ENCODE measurements at places on chromosomes 3 and 15.

- no peak for DNase-seq
Measured at GRCh38 chr3:40753291-40753770, 228.6 kb downstream of the ZNF621 start.

DNA sequence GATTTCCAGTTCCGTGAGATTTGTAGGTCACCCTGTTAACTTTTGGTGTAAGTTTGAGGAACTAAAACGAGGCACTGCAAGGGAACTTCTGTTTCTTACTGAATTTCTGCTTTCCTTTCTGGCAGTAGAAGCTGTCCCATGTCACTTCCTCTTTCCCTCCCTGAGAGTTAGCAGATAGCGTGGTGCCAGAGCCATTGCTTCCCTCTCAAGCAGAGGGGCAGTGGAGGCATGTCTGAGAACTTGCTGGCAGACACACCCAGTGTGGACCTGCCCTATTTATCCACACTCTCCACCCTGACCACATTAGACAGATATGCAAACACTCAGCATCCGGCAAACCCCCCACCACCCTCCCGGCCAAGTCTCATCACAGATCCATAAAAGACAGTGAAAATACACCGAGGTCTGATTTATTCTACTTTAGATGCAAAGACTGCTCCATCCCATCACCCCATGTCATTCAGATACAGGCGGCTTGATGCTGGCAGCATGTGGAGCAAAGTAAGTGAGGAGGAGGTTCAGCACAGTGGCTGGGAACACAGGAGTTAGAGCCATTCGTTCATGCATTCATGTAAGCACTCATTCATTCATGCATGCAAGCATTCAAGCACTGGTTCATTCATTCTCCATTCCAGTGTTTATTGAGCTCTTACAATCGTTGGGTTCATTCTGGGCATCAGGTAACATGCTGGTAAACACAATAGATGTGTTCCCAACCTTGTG is 324.7 kb downstream of the SHQ1 start:
- no peak for DNase-seq

DNA sequence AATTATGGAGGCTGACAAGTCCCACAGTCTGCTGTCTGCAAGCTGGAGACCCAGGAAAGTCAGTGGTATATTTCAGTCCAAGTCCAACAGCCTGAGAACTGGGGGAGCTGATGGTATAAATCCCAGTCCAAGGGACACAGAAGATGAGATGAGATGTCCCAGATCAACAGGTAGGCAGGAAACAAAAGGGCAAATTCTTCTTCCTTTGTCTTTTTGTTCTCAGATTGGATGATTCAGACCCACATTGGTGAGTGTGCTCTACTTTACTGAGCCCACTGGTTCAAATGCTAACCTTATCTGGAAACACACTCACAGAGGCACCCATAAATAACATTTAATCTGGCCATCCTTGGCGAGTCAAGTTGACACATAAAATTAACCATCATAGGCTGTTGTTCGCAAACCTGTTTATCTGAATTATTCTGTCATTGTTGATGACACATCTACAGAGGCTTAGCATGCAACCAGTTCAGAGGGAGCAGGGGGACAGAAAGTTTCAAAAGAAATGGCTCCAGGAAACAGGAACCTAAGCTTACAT is 62.7 kb upstream of the ITGA11 start:
- no peak for DNase-seq

GRCh38 chr15:87619161-87619960 is 637.2 kb downstream of the NTRK3 start:
- DNase-seq: no peak

- DNase-seq: no peak
Measured at GRCh38 chr15:62895905-62896316, 146.6 kb upstream of the TPM1 start.

- DNase-seq: no peak
Measured at GRCh38 chr3:32522682-32523081, 20.0 kb upstream of the CMTM6 start.

- no peak for DNase-seq
Measured at GRCh38 chr3:106578911-106579310, 710.1 kb upstream of the CBLB start.

DNA sequence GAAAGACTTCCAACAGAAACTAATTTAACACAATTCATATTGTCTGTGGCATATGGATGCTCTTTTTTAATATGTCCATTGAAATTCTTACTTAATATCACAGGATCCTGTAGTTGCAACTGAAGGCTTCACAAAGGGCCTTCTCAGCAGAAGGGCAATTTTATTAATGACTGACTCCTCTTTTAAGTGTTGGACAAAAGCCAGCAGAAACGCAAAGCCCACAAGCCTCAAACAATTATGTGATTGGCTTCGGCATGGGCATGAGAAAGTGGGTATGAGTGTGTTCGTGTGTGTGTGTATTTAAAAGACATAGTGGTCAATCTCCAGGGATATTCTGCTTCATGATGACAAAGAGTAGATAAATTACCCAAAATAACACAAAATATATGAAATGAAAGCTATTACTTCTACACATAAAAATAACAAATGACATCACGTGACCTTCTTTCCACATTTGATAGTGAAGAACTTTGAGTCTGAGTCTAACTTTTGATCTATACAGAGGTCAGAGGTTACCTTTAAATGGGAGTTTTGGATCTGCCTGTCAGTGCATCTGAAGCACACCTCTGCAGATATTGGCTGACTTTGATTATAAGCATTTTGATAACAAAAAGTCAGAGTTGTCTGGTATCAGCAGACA is 496.9 kb downstream of the CADM2 start:
- DNase-seq: no peak

- no peak for DNase-seq
Measured at GRCh38 chr15:34855893-34856292, 60.5 kb upstream of the ACTC1 start.

- DNase-seq: no peak
Measured at GRCh38 chr3:132038198-132038825, 3.5 kb upstream of the CPNE4 start.

- no peak for DNase-seq
Measured at GRCh38 chr15:73654659-73655058, 21.5 kb upstream of the NPTN start.

DNA sequence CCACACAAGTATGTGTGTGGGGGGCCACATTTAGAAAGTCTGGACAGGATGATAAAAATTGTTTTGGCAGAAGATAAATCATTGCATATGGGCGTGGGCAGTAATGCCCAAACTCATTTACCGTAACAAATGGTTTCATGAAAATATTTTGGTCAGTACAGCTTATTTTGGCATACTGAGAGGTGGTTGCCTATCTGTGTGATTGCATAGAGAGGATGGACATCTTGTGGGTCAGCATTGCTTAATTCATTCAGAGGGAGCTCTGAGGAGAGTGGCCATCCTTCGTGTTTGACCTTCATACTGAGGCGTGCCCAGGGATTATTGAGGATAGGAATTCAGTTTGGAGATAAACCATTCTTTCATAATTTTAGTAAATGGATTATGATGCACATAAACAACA is 162.5 kb downstream of the GAP43 start:
- no peak for DNase-seq

DNA sequence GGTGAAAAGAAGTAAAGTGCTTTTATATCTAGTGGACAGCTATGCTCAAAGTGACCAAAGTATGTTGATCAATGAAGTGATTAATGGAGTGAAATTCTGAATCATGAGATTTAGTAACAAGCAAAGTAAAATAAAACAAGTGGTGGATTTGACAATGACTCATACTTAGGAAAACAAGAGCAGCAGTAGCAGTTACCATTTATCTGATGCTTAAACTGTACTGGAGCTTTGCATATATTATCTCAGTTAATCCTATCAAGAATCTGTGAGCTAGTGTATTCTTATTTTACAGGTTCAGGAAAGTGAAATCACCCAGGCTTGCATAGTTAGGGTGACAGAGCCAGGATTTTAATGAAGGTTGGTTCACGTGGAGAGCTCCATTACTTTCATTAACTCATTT is 50.6 kb upstream of the SPATA16 start:
- DNase-seq: no peak

- no peak for DNase-seq
Measured at GRCh38 chr3:128992926-128993460, 883 bp downstream of the CFAP92 start.

DNA sequence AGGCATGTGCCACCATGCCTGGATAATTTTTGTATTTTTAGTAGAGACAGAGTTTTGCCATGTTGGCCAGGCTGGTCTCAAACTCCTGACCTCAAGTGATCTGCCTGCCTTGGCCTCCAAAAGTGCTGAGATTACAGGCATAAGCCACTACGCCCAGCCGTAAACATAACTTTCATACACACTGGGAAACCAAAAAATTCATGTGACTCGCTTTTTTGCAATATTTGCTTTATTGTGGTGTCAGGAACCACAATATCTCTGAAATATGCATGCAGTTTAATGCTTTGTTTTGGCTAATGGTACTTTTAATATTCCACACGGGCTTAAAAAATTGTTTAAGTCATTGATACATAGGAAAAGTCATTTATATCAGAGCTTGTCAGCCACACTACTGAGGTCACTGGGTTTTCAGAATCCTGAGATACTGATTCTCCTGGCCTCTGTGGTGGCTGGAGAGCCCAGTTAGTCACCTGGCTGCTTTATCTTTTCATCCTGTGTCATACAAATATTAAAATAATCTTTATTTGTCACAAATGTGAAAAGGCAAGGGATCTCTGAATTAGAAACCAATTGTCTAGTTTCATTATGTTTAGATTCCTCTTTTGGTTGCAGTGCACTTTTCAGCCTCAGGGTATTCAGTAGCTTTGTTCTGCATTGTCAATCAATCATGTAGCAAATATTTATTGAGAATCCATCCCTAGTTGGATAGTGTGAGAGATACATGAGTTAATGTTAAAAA is 10.0 kb downstream of the TMEM62 start:
- DNase-seq: no peak

GRCh38 chr3:184603151-184604030 is 41.8 kb downstream of the EPHB3 start:
- no peak for DNase-seq

GRCh38 chr15:74799255-74799855 is 13.3 kb upstream of the LMAN1L start:
- no peak for DNase-seq

GRCh38 chr3:59862686-59863085 is 812.9 kb upstream of the CFAP20DC start:
- DNase-seq: no peak

GRCh38 chr3:119627461-119627860 is 29.8 kb downstream of the PLA1A start:
- DNase-seq: no peak
